Germinal center (tissue), 1 donor: ENCODE measurements at places on chromosomes 6 and 20.

DNA sequence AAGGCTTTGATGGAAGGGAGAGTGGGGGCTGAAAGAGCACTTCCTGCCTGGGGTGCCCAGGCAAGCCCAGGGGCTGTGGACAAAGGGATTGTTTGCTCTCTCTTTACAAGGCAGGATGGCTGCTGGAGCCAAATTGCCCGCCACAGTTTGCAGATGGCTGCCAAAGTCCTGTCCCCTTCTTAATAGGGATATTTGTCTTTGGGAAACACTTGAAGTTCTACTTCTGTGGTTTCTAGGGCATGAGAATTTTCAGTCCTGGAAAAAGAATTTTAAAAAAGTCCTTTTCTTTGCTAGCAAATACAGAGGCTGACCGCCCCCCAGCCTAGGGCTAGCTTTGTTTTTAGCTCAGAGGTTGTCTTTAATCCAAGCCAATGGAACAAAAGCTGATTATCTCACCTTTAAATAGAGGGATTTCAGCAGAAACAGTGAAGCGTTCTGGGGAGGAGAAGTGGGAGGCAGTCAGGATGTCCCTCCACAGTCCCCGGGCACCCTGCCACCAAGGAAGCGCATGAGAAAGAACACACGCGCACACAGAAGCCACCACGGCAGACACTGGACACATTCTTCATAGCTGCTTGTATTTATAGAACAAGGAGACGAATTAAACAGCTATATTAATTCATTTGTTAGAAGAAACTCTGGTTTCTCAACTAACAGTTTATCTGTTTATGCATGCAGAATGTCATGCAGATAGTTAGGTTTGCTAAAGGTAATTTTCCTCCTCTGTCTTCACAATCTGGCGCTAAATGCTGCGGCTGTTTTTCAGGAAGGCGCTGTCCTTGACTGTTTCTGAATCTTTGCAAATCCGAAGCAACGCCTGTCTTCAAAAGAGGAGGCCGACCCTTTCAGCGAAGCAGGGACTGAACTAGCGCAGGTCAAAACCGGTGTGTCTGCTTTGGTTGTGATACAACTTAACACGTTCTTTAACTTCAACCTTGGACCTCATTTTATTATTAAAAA, 736.9 kb downstream of the QKI start:
- no peak for DNase-seq

DNA sequence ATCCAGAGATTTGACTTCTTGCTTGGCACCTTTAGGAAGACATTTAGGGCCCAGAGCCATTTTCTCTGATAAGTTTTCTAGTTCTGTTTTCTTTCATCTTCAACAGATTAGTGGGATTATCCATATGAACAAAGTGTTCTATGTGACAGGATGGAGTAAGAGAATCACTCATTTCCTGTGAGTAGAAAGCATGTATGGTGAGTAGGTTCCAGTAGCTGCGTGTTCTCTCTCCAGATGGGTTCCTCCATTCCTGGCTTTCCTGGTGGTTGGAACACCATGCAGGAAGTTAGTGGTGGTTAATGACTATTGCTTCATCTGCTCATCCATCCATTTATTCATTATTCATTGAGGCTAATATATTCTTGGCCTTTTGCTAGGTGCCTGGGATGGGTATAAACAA, 54.0 kb downstream of the EFCAB8 start:
- no peak for DNase-seq

DNA sequence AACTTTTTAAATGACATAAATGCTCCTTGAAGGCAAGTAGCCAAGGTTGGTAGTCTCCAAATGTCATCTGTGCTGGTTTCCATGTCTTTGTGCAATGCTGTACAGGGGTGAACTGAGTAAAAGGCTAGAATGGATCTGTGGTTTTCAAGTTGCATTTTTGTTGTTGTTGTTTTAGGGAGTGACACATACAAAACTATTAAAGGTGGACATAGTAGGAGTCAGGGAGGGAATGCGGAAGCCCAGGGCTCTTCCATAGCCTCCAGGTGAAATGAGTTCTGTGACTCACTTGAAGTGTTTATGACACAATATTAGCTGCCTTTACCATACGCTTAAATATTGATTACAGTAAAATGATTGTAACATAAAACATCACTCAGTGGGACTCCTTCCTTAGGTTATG, 22.5 kb upstream of the QKI start:
- DNase-seq, result no peak

DNA sequence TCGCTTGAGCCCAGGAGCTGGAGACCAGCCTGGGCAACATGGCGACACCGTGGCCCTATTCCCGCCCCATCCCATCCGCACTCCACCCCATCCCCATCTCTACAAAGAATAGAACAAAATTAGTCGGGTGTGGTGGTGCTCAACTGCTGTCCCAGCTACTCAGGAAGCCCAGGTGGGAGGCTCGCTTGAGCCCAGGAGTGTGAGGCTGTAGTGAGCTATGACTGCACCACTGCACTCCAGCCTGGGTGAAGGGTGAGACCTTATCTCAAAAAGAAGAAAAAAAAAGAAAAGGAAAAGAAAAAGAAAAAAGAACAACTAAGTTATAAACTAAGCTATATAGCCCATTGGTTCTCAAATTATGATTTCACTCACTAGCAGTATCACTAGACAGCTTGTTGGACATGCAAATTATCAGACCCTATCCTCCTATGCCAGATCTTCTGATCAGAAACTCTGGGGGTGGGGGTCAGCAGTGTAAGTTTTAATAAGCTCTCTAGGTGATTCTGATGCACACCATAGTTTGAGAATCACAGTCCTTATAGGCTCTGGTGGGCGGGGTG, 491 bp upstream of the ITCH start:
- peak; percentile 22 for DNase-seq
